ENCODE measurements at places on chromosomes 4 and X.

DNA sequence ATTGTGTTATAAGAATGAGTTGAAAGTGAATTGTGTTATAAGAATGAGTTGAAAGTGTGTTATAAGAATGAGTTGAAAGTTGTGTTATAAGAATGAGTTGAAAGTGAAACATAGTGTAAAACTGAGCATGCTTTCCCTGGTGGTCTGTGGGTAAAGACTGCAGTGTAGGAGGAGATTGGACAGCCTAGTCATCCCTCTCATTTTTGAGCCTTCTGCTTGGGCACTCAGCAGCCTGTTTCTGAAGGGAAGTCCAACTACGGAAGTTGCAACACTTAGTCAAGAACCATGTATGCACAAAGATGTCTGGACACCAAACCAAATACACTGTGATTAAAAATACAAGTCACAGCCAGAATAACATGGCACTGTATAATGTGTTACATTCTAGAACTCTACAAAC is 72.6 kb downstream of the ANK2 start:
- no peaks in the 10 kb centered on the region for H3K4me1 ChIP-seq
- no peak overlapping the region for H3K4me3 ChIP-seq
- no peaks in the 10 kb centered on the region for H3K27me3 ChIP-seq
- DNase-seq: no peak
- H3K36me3 ChIP-seq: no peaks in the 10 kb centered on the region

- H3K4me3 ChIP-seq: no peak overlapping the region
- H3K27me3 ChIP-seq: no peaks in the 10 kb centered on the region
- H3K27ac ChIP-seq: no peak overlapping the region
- H3K4me1 ChIP-seq: no peaks in the 10 kb centered on the region
- H3K36me3 ChIP-seq: no peaks in the 10 kb centered on the region
Observed at GRCh38 chr4:163077680-163078079, 89.0 kb downstream of the NAF1 start.

DNA sequence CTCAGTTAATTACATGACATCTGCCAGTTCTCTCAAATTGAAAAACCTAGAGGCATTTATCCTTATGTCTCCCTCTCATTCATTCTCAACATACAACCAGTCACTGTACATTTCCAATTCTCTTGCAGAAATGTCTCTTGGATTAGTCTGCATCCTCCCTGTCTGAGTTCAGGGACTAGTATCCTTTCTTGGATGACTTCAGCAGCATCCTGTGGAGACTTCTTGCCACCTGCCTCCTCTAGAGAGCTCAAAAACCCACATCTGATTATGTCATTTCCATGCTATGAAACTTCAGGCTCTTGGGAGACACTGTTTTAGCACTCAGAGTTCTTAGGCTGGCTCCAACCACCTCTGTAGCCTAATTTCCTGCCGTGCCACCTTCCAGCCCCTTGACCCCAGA is 515.1 kb upstream of the DIPK2B start:
- H3K4me1 ChIP-seq: peaks cover 16% of the 10 kb centered on the region
- no peak overlapping the region for H3K27ac ChIP-seq
- no peak for DNase-seq
- no peaks in the 10 kb centered on the region for H3K36me3 ChIP-seq
- H3K4me3 ChIP-seq: no peak overlapping the region
- no peaks in the 10 kb centered on the region for H3K27me3 ChIP-seq

DNA sequence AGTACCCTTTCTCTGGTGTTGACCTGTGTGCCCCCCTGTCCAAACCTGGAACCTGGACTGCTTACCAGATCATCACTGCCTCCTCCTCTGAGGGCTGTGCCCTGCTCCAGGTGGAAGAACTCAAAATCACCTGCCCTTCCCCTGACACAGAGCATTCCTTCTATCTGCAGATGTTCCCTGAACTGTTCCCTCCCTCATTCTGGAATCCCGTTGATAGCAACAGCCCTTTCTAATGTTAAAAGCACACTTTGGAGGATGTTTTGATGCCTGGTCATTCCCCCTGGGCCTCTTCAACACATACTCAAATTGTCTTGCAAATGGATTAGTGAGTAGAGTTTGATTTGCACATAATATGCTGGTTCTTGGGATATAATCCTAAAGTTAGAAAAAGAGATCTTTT is 225.8 kb downstream of the FGF13 start:
- H3K4me1 ChIP-seq: no peaks in the 10 kb centered on the region
- H3K36me3 ChIP-seq: no peaks in the 10 kb centered on the region
- peaks cover 7% of the 10 kb centered on the region for H3K27me3 ChIP-seq

- no peaks in the 10 kb centered on the region for H3K36me3 ChIP-seq
- H3K4me1 ChIP-seq: no peaks in the 10 kb centered on the region
- DNase-seq: no peak
- no peak overlapping the region for H3K27ac ChIP-seq
- no peaks in the 10 kb centered on the region for H3K27me3 ChIP-seq
Observed at GRCh38 chrX:69082753-69083150, 82.5 kb downstream of the PJA1 start.

GRCh38 chrX:30951003-30951402 is 61.9 kb upstream of the TAB3 start:
- H3K27ac ChIP-seq: no peak overlapping the region
- H3K4me3 ChIP-seq: no peak overlapping the region
- no peak for DNase-seq
- H3K27me3 ChIP-seq: no peaks in the 10 kb centered on the region
- no peaks in the 10 kb centered on the region for H3K36me3 ChIP-seq

DNA sequence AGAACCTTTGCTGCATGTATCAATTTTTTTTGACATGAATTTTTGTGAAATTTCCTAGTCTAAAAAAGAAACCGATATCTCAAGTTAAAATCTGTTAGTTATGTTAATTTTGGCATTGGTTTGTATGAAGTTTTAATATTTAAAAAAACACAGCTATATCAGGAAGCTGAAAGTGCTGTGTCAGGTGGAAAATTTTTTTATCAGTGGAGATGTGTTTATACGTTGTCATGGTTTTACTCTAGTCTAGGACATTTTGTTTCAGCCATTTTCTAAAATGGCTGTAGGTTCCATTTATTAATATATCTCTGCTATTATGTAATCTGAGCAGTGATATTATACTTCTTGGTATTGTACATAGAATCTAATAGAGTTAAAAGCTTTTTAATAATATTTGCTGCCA is 34.2 kb downstream of the OCRL start:
- no peak for DNase-seq
- H3K27me3 ChIP-seq: no peaks in the 10 kb centered on the region
- peaks cover 22% of the 10 kb centered on the region for H3K36me3 ChIP-seq
- no peak overlapping the region for H3K27ac ChIP-seq
- no peaks in the 10 kb centered on the region for H3K4me1 ChIP-seq

DNA sequence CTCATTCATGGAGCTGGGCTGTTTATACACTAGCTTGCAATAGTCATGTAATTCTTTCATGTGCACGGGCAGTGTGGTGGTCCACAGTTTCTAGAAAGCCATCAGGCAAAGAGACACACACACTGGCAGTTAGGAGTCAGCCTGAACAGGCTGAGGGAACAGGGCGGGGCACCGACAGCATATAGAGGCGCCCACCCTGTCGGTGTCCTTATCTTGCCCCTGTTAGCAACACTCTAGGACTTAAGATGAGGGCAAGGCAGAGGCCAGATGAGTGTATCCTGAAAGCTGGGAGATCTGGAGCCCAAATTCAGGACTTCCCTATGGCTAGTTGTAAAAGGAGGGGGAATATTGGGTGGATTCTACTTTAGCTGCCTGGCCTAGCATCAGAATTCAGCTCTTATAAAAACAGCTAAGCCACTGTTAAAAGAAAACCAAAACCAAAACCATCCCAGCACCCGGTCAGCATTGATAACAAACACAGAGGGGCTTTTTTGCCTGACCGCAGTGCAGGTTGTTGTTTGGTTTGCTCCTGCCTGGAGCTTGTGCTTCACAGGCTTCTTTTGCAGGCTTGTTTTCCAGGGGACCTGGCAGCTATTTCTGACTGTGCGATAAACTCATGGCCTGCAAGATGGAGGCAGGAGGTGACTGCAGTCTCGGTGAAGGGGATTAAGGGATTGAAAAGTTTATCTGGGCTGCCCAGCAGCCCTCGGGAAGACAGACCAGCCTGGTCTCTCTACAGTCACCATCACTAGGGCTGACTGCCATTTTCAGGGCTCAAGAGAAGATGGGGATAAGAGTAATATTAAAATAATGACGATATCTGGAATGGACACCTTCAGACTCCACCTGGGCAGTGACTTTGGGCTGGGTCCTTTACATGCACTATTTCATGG is 638.9 kb downstream of the MID1IP1 start:
- no peaks in the 10 kb centered on the region for H3K36me3 ChIP-seq
- DNase-seq: no peak
- H3K27ac ChIP-seq: no peak overlapping the region
- H3K4me3 ChIP-seq: no peak overlapping the region
- H3K27me3 ChIP-seq: no peaks in the 10 kb centered on the region
- no peaks in the 10 kb centered on the region for H3K4me1 ChIP-seq

DNA sequence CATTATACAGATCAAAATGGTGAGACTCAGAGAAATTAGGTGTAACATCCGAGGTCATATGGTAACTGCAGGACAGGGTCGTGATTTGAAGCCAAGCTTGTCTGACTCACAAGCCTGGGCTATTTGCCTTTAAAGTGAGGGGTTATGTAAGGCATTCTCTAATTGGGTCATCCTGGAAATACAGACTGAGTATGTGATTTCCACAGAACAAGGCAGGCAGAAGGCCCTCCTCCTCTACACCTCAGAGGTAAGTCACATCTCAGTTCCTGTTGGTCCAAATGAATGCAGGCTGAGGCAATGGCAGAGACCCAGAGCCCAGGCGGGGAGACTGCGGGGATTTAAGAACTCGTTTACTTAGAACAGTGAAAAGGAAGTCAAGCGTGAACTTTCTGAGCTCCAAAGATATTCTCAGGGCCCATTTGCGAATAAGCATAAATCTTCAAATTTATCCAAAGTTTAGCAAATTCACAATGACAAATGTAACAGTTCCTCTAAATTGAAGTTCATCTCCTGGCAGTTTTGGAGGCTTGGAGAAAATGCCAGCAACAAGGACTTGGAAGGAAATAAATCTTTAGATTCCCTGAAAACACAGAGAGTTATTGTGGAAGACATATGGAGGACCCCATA is 153.3 kb downstream of the LDB2 start:
- no peaks in the 10 kb centered on the region for H3K27me3 ChIP-seq
- no peaks in the 10 kb centered on the region for H3K4me1 ChIP-seq
- no peaks in the 10 kb centered on the region for H3K36me3 ChIP-seq
- no peak overlapping the region for H3K27ac ChIP-seq
- H3K4me3 ChIP-seq: no peak overlapping the region

GRCh38 chr4:19259920-19260319 is 991.8 kb upstream of the SLIT2 start:
- no peaks in the 10 kb centered on the region for H3K27me3 ChIP-seq
- H3K36me3 ChIP-seq: no peaks in the 10 kb centered on the region
- H3K27ac ChIP-seq: no peak overlapping the region
- DNase-seq: no peak
- H3K4me3 ChIP-seq: no peak overlapping the region
- H3K4me1 ChIP-seq: no peaks in the 10 kb centered on the region

DNA sequence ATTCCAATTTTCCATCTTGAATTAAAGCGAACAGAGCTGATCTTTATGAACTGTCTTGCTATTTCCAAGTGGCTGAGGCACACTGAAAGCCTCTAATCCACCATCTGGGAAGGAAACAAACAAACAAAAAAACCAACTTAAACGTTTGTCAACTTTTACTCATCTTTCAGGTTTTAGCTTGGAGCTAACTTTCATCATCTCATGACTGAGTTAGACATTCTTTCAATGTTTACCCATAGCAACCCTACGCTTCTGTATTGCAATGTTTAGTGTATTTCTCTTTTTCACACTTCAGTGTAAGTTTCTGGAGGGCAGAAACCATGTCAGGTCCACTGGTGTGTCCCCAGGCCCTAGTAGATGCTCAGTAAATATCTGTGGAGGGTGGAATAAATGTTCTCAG is 343.8 kb downstream of the GBA3 start:
- no peak overlapping the region for H3K4me3 ChIP-seq
- H3K36me3 ChIP-seq: no peaks in the 10 kb centered on the region
- no peaks in the 10 kb centered on the region for H3K27me3 ChIP-seq
- H3K27ac ChIP-seq: peak overlapping the region; percentile 20
- DNase-seq: no peak

- H3K4me1 ChIP-seq: no peaks in the 10 kb centered on the region
- DNase-seq: no peak
- no peaks in the 10 kb centered on the region for H3K36me3 ChIP-seq
- H3K27me3 ChIP-seq: peaks cover 4% of the 10 kb centered on the region
- no peak overlapping the region for H3K27ac ChIP-seq
- H3K4me3 ChIP-seq: no peak overlapping the region
Observed at GRCh38 chr4:152172146-152172545, 363.7 kb downstream of the FBXW7 start.

DNA sequence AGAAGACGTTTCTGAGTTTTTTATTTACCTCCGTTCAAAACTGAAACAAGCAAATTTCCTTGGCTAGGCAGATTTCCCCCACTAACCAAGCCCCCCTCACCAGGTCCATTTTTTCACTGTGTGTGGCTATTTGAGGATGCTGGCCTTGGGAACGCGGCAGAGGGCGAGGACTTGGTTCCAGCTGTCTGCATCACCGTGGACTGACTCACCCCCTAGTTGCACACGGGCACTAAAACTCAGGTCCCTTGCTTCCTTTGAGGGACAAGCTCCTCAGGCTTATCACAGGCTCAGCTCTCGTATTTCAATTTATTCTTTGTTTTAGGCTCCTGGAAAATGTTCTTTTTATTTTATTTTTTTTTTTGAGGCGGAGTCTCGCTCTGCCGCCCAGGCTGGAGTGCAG is 8.4 kb upstream of the MTNR1A start:
- H3K27ac ChIP-seq: no peak overlapping the region
- H3K36me3 ChIP-seq: no peaks in the 10 kb centered on the region
- no peaks in the 10 kb centered on the region for H3K4me1 ChIP-seq
- H3K27me3 ChIP-seq: no peaks in the 10 kb centered on the region

GRCh38 chrX:102654696-102655095 is 3.4 kb downstream of the GPRASP1 start:
- no peak overlapping the region for H3K4me3 ChIP-seq
- H3K27me3 ChIP-seq: no peaks in the 10 kb centered on the region
- no peak for DNase-seq
